ENCODE measurements at places on chromosomes 1 and 21. TPM values are rescaled to one million over a fixed set of nuclear protein-coding genes. Genes with fewer than 3 reads are reported as not detected.

- no peaks in the 10 kb centered on the region for H3K36me3 ChIP-seq
- peaks cover 29% of the 10 kb centered on the region for H3K4me1 ChIP-seq
Measured at GRCh38 chr1:167631936-167632614, 2.0 kb downstream of the RCSD1 start.

GRCh38 chr1:24566236-24566867 lies 10.5 kb downstream of the NCMAP start:
- H3K27me3 ChIP-seq: no peaks in the 10 kb centered on the region
- no peaks in the 10 kb centered on the region for H3K36me3 ChIP-seq
- H3K4me1 ChIP-seq: peaks cover 10% of the 10 kb centered on the region
- no peak overlapping the region for H3K27ac ChIP-seq
- DNase-seq: no peak

- H3K27ac ChIP-seq: no peak overlapping the region
- H3K36me3 ChIP-seq: no peaks in the 10 kb centered on the region
- H3K27me3 ChIP-seq: no peaks in the 10 kb centered on the region
- no peak for DNase-seq
- H3K4me3 ChIP-seq: no peak overlapping the region
Measured at GRCh38 chr21:42981214-42981523, 6.8 kb downstream of the PKNOX1 start.

DNA sequence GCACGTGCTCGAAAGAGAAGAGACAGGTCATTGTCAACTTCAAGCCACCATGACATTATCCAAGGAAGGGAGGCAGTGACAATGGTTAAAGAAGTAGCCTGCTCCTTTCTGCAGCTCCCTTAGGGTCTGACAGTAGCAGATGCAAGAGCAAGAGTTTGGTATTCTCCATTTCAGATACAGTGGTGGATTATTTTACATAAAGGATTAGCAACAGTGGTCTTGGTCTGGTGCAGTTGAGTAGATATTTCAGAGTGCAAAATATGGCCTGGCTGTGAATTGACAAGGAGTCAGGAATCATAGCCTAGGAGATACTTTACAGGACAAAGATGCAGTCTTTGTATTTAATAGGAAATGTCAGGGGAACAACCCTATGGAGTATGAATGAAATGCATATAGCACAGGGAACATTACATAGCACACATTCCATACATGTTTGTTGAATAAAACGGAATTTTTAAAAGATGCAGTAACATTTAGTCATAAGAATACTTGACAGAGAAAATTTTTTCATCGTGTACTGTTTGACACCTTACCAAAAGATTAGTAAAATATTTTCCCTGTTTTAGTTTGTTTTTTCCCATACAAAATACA lies 41.8 kb downstream of the CHRM3 start:
- no peak overlapping the region for H3K27ac ChIP-seq
- no peak for DNase-seq
- no peaks in the 10 kb centered on the region for H3K27me3 ChIP-seq
- H3K36me3 ChIP-seq: no peaks in the 10 kb centered on the region

- no peaks in the 10 kb centered on the region for H3K36me3 ChIP-seq
- H3K4me1 ChIP-seq: peaks cover 3% of the 10 kb centered on the region
- H3K4me3 ChIP-seq: no peak overlapping the region
- H3K27ac ChIP-seq: no peak overlapping the region
- no peaks in the 10 kb centered on the region for H3K27me3 ChIP-seq
Measured at GRCh38 chr1:61322769-61323168, 240.4 kb downstream of the NFIA start.

MRPS15 gene
- 113 TPM for total RNA-seq

C1orf53 gene
- total RNA-seq: 7.2 TPM

S100A7A gene
- not detected for total RNA-seq

NENF gene
- total RNA-seq: 72.4 TPM

LENEP gene
- 0.67 TPM for total RNA-seq

RAB7B gene
- total RNA-seq: 0.05 TPM

FAM167B gene
- total RNA-seq: 1.9 TPM
